ENCODE measurements at places on chromosomes 5 and 9. TPM values are rescaled to one million over a fixed set of nuclear protein-coding genes. Genes with fewer than 3 reads are reported as not detected.

SQSTM1 gene
- 1,023 TPM for total RNA-seq

CCDC180 gene
- total RNA-seq = 2.5 TPM

GRCh38 chr9:130263601-130264413 is 1.8 kb upstream of the HMCN2 start:
- DNase-seq = no peak

DNA sequence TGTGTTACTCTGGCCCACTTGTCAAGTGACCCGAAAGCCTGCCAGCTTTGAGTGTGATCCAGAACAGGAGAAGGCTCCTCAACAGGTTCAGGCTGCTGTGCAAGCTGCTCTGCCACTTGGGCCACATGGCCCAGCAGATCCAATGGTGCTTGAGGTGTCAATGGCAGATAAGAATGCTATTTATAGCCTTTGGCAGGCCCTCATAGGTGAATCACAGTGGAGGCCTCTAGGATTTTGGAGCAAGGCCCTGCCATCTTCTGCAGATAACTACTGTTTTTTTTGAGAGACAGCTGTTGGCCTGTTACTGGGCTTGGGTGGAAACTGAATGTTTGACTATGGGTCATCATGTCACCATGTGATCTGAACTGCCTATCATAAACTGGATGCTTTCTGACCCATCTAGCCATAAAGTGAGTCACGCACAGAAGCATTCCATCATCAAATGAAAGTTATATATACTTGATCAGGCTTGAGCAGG is 180.8 kb downstream of the CARTPT start:
- DNase-seq = peak; percentile 29

GRCh38 chr9:88736136-88736637 is 201.2 kb downstream of the NXNL2 start:
- no peak for DNase-seq

DNA sequence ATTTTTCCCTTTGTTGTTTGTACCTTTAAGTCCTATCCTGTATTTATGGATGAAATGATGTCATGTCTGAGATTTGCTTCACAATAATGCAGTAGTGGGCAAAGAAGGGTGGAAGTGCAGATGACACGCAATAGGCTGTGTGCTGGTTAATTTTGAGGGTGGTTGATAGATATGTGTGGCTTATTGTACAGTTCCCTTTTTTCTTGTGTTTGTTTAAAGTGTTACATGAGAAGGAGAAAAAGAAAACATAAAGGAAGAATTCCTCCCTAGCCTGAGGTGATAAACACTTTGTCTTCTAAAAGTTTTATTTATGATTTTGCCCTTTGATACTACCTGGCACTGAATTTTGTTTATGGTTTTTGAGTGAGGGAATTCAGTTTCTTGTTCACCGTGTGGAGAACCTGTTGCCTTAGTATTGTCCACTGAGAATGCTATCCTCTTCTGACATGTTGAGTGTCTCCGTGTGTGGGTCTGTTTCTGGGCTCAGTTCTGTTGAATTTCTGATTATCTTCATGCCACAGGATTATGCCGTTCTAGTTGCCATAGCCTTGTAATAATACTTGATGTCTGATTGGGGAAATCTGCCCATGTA is 52.3 kb upstream of the FAM120AOS start:
- DNase-seq = no peak

DNA sequence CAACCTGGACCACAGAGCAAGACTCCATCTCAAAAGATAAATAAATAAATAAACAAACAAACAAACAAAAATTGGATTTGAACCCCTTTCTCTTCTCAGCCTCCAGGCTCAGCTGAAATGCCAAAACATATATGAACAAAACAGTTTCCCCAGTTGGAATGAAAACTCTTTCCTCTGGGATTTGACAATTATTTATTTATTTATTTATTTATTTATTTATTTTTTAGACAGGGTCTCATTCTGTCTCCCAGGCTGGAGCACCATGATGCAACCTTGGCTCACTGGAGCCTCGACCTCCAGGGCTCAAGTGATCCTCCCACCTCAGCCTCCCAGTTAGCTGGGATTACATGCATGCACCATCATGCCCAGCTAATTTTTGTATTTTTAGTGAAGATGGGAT is 6.0 kb upstream of the STXBP1 start:
- DNase-seq = no peak

- DNase-seq = no peak
These were observed 48.2 kb downstream of the COL27A1 start for GRCh38 chr9:114203410-114204140.

All from Caki2 (cell line).